ENCODE measurements at places on chromosomes 2 and 18.
A peak's percentile ranks its signal among the peaks of the same experiment; 100 is the strongest.

DNA sequence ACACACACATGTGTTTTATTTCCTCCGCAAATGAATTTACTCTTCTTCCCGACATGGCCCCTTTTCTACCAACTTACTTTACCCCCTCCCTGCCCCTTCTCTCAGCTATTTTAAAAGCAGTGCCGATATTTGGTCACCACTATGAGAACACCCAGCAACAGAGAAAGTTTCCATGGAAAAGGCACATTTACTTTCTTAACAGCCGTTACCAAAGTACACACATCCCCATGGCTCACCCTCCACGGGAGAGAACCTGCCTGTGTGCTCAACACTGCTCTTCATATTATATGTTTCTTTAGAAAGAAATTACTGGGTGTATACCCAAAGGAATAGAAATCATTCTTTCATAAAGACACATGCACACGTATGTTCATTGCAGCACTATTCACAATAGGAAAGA, 714.4 kb downstream of the DCDC2C start:
- no peak for DNase-seq

- DNase-seq = no peak
Measured at GRCh38 chr18:75923169-75923568, 495.7 kb upstream of the SMIM21 start.

GRCh38 chr2:105308382-105309146, 21.0 kb downstream of the TGFBRAP1 start:
- DNase-seq = no peak

- DNase-seq = no peak
Measured at GRCh38 chr2:237519506-237520245, 32.6 kb downstream of the MLPH start.

DNA sequence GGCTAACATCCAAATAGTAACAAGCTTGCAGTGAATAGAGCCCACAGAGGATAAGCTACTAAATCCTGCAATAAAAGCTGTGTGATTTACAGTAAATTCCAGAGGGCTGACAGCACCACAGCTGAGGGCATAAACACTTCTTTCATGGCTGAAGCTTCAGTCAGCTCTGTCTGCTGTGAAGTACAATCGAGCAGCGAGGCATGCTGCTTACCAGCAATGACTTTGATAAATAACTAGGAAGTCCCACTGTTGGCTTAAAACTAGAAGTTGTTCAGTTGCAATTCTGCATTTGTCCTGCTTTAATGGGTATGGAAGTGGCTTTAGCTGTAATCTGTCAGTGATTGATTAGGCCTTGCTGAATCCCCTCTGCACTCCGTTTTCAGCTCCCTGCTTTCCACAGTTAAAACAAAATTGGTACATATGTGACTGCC, 65.2 kb upstream of the FIGN start:
- DNase-seq = no peak

GRCh38 chr18:9474108-9474982, 968 bp upstream of the RALBP1 start:
- DNase-seq = no peak

DNA sequence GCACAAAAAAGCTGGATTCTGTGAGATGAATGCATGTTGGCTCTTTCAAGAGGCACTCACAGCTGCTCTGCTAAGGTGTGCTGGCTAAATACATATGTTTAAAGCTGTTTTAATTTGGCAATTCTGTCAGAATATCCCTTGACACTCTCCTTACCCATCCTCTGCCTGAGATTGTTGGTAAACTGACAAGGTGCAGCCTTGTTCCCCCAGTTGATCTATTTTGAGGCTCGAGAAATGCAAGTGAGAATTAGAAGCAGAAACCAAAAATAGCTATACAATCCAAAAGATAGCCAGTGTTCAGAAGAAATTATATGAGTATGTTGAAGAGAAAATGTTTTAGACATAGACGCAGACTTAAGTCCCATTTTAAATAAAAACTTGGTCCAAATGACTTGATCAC, 971.7 kb upstream of the GYPC start:
- no peak for DNase-seq

GRCh38 chr2:234403074-234403473, 93.8 kb downstream of the ARL4C start:
- no peak for DNase-seq

- no peak for DNase-seq
Measured at GRCh38 chr2:227551836-227552235, 46.9 kb upstream of the SCYGR2 start.

DNA sequence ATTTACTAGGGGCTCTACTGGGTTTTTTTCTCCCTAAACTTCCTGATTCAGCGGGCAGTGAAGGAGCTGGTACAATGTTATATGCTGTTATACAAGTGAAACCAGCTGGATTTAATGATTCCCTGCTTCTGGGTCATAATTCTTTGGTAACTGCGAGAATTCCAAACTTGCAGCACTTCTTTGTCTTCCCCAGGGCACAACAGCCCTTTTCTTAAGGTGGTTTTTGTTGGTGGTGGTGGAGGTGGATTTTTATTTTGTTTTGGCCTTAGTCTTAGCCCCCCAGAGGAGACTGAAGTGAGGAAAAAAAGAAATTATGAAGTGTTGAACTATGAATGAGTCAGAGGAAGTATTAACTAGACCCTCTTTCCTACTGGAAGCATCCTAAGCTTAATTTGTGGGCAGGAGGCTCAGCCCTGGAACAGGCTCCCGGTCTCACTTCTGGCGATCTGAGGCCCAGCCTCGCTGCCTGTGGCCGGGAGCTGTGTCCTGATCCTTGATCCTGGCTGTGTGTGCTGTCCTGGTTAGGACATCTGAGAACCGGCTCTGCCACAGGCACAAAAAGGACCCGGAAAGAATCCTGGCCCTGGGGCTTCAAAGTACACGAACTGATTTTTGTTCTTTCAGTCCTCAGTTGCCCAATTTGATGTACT, 141.9 kb downstream of the LYPD6B start:
- DNase-seq = no peak

DNA sequence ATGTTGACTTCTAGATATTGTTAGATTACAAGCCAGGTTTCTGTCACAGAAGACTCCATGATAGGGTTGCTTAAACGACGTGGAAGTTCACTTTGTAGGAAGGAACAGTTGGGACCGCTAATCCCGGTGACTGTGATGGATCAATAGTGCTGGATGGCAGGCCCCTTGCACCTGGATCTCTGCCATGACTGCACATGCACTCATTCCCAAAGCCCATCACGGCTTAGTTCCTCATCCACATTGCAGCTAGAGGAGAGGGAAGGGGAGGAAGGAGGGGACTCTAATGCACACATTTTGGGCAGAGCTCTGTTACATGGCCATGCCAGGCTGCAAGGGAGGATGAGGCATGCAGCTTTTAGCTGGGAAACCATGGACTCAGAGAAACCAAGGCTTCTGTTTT, 773.7 kb upstream of the RAB6C start:
- no peak for DNase-seq

- DNase-seq = no peak
Measured at GRCh38 chr18:79531926-79532312, 136.2 kb downstream of the NFATC1 start.

- peak; percentile 11 for DNase-seq
Measured at GRCh38 chr2:178194600-178195389, 483 bp downstream of the OSBPL6 start.

DNA sequence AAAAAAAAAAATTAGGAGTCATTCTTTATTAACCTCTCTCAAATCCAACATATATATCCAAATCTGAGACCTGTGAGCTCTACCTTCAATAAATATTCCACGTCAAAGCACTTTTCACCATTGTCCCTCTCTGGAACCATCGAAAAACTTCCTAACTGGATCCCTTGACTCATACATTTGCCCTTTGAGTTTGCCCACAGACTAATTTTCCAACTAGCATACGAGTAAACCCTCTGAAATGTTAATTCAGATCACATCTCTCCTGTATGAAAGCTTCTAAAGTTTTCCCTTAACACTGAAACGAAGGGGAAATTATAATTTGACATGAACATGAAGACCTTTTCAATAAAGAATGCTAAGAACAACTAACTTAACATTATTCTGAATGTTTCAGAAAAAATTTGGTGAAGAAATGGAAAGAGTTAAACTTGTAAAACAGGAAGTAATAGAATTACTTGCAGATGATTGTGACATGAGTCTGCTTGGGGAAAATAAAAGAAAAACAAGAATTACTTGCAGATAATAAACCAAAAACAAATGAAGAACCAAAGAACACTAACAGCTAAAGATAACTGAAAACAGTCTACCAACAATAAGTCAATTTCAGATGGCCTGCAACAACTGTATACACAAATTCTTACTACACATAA, 110.6 kb downstream of the C2orf74 start:
- no peak for DNase-seq

DNA sequence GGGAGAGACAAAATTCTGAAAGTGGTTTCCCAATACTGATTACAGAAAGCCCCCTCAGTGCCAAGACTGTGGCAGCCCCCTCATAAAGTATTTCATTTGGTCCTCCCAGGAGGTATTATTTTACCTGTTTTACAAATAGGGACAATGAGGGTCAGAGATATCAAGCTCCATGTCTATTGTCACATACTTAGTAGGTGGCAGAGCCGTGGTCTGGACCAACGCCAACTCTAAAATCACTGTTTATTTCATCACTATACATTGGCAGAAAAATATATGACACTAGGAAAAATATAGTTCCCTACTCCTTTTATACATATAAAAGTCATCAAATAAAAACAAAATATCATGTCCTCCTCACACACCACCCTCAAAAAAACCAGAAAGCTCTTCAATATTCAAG, 68.6 kb downstream of the DHRS9 start:
- no peak for DNase-seq

GRCh38 chr2:9300214-9300613, 93.6 kb downstream of the ASAP2 start:
- no peak for DNase-seq

GRCh38 chr2:140122001-140122400, 1341.8 kb upstream of the NXPH2 start:
- DNase-seq = no peak

DNA sequence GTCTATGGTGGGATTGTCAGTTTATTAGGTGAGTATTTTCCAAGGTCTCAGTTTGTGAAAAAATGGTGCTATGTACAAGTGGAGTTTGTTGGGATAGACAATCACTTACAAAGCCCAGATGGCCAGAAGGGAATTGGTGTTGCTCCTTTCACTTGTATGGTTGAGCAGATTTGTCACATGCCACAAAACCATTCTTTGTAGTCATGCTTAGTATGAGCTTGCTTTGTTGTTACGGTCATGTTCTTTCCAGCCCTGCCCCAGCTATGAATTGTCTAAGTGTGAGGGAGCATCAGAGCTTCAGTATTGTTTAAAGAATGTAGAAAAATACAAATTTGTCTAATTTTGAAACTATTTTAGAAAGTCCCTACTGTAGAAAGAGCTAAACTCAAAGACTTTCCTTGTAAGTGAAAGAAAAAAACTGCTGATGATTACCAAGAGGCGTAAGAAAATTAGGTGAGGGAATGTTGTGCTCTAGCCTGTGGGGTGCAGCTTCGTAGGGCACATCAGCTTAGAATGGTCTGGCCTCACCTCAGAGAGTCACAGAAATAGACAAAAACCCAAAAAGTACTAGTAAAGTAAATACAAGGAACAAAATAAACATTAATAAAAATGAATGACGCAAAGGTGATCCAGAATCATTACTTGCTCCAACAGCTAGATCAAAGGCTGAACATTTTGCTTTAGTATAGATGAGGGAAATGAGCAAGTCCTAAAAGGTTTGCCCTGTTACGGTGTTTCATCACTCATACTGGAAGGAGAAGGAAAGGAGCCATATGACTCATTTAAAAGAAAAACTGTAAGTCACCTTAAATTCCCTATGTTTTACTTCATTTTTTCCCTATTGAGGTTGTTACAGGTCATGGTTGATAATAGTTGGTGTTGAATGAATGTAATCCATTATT, 9.2 kb downstream of the TGIF1 start:
- no peak for DNase-seq

DNA sequence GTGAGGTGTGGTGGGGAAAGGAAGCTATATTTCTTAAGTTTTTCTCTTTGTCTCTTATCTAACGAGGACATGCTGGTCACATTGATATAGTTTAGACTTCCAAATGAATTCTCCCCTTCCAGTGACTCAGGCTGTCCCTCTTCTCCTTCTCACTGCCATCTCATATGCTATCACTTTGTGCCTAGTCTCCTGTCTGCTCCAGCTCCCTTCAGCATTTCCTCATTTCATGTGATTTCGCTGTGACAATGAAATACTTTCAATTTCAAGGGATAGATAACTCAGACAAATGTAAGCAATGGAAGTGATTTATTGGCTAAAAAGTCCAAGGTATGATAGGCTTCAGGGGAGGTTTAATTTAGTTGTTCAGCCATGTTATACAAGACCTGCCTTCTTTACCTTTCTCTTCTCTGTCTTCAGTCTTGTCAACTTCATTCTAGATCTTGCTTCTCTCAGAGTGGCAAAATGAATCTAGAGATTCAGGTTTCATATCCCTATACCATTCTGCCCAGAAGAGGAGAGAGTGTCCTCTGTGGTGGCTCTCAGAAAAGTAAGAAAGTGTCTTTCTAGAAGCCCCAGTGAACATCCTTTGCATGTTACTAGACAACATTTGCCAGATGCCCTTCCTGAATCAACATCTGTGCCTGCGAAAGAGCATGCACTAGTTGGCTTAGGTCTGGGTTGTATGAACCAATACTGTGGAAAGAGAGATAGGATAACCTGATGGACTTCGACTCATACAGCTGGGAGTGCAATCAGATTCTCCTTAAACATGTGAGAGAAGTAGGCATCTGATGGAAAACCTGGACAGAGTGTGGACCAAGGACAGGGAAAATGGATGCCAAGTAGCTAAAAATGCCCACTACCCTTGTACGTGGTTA, 29.9 kb upstream of the GPR155 start:
- no peak for DNase-seq

DNA sequence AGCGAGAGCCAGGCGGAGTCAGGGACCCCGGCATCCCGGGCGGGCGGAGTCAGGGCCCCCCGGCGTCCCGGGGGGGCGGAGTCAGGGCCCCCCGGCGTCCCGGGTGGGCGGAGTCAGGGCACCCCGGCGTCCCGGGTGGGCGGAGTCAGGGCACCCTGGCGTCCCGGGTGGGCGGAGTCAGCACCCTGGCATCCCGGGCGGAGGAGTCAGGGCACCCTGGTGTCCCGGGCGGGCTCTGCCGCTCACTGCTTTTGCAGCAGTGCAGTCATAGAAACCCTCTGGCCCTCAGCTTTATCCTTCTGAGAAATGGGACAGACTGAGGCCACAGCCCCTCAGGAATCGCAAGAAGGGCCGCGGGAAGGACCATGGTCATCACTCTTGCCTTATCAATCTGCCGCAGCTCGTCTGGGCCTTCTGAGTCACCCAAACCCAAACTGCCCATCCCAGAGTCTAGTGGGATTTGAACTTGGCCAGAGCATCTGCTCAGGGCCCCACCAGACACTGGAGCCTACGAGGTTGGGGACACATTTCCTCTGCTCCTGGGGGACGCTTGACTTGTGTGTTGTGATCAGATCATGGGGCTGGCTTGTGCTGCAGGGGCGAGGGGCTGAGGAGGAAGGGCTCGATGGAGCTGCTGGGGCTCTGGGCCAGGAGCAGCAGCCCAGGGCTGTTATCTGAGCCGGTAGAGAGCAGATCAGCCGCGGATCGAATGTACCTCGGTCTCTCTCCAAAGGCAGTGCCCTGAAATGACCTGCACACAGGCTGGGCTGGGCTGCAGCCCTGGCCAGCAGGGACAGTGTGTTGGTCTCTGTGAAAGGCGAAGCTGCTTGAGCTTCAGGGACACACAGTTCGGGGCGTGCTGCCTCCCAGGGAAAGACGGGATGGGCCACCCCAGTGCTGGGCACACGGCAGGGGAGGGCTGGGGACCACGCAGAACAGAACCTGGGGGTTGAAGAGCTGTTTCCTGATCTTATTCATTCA, 290.1 kb upstream of the HDAC4 start:
- no peak for DNase-seq
